Cardiac fibroblast (primary cell): ENCODE measurements at places on chromosomes 4 and X.

DNA sequence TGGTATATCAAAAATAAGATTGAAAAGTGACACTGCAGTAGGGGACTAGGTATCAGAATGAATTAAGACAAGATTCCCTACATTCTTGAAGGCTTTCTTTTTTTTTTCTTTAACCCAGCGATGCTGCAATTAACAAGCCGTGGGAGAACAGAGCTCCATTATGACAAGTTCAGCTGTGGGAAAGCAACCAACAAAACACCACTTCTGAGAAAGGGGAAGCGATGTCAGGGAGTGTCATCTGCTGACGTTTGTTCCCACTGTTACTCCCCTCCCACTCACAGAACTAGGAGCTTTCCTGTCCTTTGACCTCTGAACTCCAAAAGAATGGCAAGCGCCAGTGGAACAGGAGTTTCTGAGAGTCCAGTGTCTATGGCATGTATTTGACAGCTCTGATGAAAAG is 90.2 kb upstream of the SLITRK2 start:
- no peak for DNase-seq

DNA sequence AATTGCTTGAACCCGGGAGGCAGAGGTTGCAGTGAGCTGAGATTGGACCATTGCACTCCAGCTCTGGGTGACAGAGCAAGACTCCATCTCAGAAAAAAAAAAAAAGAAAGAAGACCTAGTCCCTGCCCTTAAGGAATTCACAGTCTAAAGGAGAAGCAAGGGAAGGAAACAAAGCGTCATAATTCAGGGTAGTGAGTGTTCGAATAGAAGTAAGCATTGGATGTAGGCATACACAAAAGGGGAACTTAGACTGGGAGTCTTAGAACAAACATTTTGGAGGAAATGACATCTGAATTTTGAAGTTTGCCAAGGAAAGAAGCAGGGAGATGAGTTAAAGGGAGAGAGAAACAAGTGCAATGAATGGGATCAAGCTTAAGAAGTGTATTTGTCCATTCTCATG is 32.4 kb downstream of the PPM1K start:
- no peak for DNase-seq

DNA sequence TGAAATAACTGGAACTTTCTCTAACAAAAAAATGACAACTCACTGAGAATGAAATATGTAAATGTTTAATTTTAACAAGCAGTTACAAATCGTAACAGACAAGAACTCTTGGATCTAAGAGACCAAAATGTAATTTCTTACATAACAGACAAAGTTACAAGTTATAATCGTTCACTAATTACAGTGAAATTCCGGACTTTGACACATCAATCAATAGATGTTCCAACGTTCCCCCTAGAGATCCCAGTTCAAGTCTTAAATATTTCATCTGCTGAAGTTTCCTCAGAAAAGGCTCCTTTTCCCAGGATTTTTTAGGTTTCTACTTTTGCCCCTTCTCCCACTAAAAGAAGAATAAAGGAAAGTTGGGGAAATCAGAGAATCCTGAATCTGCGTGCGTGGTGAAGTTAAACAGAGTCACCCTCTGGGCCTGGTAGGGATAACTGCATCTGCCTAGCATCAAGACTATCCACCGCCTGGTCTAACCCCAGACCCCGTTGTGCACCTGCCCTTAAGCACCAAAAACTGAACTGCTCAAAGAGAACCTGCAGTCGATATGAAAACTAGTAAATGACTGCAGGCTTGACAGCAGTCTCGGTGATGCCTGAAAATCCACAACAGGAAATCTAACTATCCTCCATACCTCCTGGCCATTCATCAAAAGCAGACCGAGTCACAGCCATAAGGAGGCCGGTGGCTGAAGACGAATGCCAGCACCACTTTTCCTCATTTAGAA is 2.3 kb downstream of the IRF2 start:
- DNase-seq: peak; percentile 26

DNA sequence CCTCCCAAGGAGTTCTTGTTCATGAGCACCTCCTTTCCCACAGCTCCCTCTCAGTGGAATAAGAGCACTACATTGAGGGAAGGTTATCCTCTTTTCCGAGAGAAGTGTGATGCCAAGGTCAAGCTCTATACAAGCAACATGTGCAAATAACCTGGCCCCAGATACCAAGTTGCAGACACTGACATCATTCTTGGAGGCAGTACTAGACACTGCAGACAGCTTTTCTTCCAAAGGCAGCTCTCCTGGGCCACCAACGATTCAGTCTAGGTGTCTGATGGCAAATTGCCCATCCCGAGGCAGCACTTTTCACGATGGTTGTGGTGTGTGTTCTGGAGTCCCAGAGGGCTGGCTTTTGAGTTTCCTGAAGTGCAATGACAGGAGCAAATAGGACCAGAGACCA is 384.9 kb downstream of the TLL1 start:
- no peak for DNase-seq

- no peak for DNase-seq
Measured at GRCh38 chr4:137626942-137627738, 94.8 kb upstream of the PCDH18 start.

DNA sequence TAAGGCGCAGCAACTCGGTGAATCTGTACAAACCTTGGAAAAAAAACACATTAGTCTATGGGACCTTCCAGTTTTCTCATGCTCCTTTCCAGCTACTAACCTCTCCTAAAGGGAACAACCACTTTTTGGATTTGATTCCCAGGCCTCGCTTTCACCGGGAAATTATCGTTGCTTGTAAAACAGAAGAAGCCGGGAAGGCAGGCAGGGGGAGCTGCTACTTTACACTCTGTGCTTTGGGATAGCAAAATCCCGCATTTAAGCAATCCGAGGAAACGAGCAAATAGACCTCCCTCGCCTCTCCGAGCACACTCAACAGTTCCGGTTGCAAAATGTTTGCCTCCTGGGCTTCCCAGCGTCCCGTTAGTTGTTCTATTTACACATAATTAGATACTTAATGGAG is 1.2 kb downstream of the CD38 start:
- peak; percentile 75 for DNase-seq

DNA sequence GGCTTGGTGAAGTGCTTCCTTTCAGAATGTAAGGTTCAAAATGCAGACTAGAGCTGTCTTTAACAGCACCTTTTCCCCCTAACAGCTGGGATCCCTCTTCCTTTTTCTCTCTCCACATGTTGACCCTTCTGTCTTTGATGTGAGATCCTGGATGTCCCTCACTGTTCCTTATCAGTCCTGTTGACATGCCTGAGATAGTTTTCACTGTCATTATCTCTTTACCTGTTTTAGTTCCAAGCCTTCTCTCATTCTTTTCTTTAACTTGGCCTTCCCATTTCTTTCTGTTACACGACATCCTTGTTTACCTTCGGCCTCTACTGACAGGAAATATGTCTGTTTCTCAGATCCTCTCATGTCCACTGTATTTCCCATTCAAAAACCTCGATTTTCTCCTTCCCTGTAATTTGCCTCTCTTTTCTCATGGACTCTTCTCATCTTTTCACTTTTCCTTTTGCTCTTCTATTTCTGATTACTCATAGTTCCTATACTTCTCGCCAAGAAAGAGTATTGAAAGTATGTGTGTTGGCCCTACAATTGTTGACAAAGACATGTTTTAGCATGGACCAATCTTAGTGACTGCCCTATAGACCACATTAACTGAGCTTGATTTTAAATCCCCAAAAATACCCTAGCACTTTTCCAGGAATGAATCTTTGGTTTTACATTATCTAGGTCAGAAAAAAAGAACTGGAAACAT is 1.2 kb upstream of the SOWAHB start:
- DNase-seq: peak; percentile 18

DNA sequence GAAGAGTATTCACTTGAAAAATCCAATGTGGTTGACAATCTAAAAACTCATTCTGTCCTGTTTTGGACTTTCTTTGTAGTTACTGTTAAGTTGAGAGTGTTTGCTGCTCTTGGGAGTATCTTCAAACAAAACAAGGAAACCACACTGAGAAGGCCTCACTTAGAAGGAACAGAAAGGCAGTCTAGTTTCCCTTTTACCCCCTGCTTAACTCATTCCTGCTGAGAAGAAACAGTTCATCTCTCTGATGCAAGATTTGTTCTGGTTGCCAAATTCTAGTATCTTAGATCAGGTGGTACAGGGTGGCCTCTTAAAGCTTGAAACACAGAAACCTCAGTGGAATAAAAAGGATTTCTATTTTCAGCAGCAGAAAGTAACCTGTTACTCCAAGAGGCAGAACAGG is 41.4 kb downstream of the GUCY2F start:
- no peak for DNase-seq

- peak; percentile 1 for DNase-seq
Measured at GRCh38 chrX:110569506-110569905, 210.9 kb downstream of the RTL9 start.

GRCh38 chr4:23922541-23923111 is 32.8 kb upstream of the PPARGC1A start:
- DNase-seq: no peak

DNA sequence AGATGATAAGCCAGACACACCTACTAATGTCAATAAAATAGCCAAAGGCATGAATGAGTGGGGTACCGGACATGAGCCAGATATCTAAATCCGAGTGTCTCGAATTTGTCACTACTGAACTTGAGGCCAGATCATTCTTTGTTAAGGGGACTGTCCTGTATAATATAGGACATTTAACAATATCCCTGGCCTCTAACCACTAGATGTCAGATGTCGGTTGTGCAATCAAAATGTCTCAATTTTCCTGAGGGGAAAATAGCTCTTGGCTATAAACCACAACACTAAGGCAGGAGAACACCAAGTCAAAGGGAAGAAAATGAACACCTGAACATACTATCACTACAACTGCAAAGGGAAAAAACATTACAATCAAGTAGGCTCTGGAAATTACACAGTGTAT is 154.5 kb downstream of the GPM6A start:
- DNase-seq: no peak

DNA sequence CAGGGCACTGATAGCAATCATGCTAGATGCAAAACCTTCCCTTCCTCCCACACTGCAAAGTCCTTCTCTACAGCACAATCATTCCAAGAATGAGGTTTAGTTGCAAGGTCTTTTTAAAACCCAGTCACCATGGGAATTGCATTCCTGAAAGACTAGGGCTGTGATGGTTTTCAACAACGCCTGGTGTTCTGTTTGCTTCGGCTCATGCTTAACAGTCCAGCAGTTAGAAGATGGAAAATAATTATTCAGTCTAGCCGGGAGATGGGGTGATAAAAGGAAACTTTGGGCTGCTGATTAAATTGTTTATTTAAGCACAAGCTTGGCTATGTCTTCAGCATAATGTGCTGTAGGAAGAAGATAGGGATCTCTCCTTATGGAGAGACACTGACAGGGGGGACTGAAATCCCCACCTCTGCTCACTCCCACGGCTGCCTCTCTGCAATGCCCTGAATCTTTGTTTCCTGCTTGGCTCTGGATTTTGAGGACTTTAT is 211.4 kb downstream of the MID1IP1 start:
- DNase-seq: peak; percentile 11

- no peak for DNase-seq
Measured at GRCh38 chr4:165967486-165967885, 94.4 kb downstream of the TLL1 start.

DNA sequence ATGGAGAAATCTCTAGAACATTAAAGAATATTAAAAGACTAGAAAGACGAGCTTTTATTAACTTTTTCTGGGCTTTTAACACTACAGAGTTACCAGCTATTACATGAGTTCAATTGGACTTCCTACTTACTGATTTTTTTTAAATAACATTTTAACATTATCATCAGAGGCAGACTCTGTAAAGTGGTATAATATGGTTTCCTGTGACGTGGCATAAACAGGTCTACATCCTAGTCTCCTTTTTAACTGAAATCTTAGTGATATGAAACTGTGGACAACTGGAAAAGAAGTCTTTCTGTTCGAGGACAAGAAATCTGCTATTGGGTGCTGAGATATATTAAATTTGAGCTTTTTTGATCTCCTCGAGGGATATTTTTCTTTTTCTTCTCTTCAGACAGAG is 48.7 kb upstream of the ABCG2 start:
- DNase-seq: no peak

GRCh38 chrX:68647156-68647957 is at the start of gene STARD8:
STARD8 (plus strand) TSS chrX:68647666; CDS start chrX:68647883, 217 bp downstream.
- peak; percentile 59 for DNase-seq

- no peak for DNase-seq
Measured at GRCh38 chr4:184165291-184165690, 52.4 kb downstream of the ENPP6 start.

- peak; percentile 77 for DNase-seq
Measured at GRCh38 chrX:123803331-123803983, 56.4 kb upstream of the XIAP start.

DNA sequence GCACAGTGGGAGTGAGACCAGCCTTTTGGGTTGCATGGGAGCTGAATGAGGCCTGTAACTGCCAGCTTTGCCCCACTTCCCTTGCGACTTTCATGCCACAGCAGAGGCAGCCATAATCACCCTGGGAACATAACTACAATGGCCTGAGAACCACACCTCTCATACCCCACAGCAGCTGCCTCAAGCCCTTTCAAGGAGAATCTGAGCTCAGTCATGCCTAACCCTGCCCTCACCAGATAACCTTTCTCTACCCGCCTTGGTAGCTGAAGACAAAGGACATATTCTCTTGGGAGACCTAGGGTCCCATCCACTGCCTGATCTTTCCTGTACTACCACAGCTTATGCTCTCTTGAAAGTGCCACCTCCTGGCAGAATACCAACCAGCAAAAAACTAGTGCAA is 599.9 kb upstream of the IGFBP7 start:
- DNase-seq: no peak

DNA sequence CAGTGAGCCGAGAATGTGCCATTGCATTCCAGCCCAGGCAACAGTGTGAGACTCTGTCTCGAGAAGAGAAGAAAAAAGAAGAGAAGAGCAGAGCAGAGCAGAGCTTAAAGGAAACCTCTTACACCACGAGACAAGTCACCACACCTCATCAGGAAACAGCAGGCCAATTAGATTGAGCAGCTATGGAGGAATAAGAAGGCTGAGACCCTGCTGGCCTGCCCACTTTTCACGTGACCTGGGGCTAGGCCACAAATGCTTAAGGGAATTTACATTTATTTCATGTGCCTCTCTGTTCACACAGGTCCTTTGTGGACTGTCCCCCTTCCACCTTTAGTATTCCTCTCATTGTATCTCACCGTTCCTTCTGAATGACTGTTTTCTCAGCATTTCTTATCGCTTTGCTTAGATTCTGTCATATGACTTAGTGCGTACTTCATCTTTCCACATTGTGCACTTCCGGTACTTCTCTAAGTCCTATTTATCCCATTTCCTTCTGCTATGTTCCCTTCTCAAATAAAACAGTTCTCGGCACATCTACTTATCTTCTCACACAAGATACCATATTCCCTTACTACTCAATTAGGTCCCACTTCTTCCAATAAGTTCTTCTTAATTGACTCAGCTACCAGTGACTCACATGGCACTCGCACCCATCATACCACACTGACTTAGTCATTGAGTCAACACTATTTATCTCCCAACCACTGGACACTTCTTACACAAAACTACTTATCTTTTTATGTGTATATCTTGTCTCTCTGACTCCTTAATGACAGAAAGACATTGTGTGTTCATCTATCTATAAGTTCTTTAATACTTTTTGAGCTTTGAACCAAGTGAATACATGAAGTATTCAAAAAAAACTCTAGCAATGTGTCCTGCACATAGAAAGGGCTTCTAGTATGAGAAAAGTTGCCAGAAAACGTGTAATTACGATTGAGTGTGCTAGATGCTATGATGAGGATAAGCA is 11.0 kb downstream of the CUL4B start:
- peak; percentile 91 for DNase-seq

GRCh38 chr4:169249214-169249973 is 21.4 kb downstream of the SH3RF1 start:
- DNase-seq: peak; percentile 80
